ENCODE measurements at places on chromosomes 7 and 10.

DNA sequence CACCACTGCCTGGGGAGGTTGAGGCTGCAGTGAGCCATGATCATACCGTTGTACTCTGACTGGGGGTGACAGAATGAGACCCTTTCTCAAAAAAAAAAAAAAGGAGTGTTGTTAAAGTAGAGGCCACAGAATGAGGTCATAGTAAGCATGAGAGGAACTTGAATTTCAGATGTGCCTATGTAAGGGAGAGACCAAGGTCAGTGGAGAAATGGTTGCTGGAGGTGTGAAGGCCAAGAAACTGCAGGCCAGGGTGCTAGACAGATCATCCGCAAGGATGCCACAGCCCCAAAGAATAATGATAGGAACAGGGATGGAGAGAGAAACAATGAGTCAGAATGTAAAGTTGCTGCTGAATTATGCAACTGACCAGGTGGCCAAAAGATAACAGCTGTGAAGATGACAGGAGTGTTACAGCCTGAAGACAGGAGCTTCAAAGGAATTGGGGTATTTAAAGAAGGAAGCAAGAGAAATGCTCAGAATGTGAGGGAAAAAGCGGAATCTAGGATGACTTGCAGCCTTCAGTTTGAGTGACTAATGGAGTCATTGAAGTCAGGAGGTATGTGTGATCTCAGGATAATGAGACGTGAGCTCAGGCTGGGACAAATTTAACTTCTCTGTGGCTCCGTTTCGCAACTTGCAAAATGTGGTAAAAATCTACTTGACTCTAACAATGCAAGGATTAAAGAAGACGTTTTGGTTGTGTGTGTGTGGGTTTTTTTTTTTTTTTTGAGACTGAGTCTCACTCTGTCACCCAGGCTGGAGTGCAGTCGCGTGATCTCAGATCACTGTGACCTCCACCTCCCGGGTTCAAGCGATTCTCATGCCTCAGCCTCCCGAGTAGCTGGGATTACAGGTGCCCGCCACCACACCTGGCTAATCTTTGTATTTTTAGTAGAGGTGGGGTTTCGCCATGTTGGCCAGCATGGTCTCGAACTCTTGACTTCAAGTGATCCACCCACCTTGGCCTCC is 22.2 kb downstream of the TYW1B start:
- DNase-seq = peak; percentile 72

DNA sequence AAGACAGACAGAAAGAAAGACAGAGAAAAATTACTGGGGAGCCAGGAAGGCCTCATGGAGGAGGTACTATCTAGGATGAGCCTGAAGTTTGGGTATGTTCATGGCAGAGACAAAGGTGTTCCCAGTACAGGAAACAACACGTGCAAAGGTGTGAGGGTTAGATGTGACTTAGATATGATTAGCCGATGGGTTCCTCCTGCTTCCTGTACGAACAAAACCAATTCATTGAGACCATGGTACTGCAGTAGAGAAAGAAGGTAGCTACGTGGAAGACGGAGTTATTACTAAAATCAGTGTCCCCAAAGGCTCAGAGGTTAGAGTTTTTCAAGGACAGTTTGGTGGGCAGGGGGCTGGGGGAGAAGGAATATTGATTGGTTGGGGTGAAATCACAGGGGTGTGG is 55.2 kb upstream of the CHST3 start:
- no peak for DNase-seq

DNA sequence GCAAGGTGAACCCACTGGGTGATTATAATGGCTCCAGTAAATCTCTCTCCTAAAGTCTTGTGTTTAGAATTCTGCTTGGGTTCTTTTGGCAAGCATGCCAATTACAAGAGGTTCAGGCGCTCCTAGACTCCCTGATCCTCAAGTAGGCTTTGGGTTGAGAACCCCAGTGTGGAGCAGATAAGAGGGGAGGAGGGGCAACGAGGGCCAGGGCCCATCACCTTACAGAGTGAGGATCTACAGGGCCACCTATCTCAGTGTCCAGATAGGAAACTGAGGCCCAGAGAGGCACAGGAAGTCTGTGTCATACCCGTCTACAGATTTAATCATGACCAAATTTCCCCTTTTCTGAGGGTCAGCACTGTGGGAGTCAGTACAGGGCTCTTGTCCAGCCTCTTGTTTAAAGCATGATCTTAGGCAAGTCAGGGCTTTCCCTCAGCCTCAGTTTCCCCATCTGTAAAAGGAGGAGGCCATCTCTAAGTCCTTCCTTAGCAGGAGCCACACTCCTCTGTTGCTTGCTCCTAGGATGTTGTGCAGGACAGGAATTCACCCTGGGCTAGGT is 4.4 kb downstream of the TACR2 start:
- DNase-seq = no peak

DNA sequence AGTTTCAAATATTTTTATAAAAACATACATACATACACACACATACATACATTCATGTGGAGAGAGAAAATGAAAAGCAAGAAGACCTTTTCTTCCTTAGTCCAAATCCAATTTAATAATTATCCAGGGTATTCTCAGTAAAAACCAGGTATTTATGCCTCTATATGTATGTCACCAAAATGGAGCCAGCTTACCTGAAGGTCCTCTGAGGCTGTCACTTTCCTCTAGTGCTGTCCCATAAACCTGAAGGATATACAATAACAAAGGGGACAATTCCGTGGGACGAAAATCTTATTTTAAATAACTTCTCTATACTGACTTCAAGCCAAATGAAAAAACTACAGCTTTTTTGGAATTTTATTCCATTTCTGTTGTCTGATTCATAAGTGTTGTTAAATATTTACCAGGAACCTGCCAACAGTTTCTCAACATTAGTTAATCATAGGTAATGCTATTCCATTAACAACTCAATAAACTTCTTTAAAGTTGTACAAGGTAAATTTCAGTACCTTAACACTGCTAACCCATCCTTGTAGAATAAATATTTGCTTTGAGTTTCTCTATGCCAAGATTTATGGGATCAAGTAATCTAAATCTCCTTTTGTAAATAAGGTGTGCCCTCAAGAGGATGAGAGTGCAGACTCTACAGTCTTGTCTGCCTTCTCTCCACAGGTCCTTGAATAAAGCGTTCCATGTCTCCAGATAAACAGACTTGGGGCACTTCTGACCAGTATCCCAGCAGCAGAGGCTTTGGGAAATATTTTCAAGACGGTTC is 260.3 kb downstream of the AHR start:
- DNase-seq = peak; percentile 52

DNA sequence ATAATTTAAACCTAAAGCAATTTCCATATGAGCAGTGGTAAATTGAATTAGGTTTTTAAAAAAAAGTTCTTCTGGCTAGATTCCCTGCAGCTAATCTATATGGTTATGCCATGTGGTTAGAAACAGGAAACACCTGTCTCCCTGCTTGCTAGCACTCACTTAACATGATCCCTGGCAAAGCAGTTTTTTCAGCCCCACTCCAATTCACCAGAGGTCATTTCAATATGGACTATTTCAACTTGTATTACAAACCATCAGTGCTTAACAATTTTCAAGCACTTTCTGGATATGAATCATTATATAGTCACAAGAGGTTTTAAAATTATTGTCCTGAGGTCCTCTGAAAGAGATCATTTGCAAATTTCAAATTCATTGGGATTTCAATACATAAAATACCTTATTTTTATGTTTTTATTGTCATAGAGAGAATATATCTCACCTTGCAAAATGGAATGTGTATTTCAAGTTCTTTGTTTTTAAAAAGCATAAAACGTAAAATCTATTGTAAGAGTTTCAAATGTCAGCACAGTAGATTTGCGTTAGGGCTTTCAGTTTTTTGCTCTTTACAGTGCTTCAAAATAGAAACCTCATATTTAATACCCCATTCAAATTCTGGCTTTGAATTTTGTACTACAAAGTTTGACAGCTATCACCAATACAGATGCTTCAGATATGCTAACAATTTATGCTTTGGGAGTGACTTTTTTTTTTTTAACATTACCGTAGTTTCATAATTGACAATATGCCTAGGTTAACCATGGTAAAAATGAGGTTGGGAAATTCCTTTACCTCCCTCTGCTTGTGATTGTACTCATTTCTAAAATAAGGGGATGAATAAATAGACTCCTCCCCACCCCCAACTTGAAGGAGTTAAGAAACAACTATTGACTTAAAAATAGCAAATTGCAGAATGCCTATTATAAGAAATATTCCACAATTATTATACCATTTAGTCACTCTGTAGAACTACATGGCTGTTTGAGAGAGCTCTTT is 117.5 kb upstream of the HGF start:
- peak; percentile 58 for DNase-seq

DNA sequence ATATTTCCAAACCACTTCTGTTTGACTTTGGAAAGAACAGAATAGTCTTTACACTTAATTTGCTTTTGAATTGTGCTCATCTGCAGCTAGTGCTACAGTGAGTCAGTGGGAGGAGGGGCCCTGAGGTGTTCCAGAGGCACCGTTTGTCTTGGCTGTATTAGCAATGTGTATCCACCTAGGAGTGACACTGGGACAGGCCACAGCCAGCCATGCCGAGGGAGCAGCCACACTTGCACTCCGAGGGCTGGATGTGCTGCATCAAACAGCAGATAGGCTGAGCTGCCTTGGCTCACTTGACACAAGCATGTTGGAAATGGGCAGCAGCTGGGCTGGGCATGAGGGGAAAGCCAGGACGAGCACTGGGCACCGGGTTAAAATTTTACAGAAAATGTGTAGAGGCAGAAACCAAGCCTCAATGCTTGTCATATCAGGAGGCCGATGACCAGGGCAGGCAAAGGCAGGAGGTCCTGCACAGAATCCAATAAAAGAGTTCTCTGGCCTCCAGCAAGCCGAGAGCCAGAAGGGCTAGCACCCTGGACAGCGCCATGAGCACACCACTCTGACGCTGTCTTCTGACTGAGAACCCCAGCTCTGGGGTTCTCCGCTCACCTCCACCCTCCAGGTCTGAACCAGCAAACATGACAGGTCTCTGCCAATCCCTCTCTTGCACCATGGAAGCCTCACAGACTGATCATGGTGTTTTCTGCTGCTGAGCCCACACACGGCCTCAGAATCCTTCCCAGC is 163.3 kb downstream of the GRID1 start:
- peak; percentile 1 for DNase-seq

DNA sequence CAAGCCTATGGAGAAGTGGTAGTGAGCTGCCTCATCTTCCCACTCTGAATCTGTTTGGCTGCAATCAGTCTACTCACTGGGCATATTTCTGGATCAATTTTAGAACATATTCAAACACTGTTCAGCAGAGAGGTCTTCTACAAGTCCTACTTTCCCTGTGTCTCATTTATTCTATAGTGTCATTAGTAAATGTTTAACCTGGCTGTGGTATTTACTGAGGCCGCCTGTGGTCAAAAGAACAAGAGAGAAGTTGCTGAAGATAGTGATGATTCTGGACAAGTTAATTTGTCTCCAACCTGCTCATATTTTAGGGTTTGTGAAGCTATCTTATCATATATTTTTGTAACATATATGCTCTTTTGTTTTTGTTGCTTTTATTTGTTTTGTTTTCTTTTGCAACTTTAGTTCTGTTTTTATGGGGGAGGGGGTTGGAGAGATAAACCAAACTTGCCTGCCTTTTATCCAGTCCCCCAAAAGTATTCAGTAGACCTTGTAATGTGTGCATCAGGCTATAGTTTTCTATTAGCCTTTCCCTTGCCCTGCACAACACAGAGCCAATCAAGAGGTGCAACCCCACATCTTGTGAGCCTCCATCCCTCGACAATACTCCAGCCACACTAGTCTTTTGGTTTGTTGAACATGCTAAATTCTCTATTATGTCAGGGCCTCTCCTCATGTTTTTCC is 362.8 kb upstream of the MBL2 start:
- no peak for DNase-seq

GRCh38 chr10:68559841-68560185 is 324 bp upstream of the TET1 start:
- peak; percentile 85 for DNase-seq

DNA sequence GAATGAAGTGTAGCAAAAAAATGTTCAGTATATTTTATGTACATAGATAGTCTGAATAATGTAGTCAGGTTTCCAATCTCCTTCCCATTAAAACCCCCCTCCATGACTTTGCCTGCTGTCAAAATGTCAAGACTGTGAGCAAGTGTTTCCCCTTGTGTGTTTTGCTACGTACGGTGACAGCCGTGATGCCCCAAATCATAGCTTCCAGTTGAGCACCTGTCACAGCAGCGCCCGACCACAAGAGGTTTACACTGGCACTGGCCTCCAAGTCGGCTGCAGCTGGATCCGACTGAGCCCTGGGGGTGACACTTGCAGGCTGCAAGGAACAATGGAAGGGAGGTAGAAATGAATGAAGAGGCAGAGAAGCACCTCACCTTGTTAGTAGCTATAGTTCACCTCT is 62.3 kb downstream of the LAMB4 start:
- no peak for DNase-seq

DNA sequence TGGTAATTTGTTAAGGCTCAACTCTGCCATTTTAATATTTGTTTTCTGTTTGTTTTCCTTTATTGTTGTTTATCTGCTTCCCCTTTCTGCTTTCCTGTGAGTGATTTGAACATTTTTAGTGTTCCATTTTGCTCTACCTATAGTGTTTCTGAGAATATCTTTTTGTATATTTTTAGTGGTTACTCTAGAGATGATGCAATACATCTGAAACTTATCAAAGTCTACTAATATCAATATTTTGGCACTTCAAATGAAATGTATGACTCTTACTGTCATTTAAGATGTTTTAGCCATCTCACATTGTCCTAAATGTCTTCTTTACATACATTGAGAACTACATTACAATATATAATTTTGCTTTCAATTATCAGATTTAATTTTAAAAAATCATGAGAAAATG is 98.9 kb downstream of the PLXDC2 start:
- no peak for DNase-seq

- no peak for DNase-seq
These were observed 60.4 kb downstream of the PTN start for GRCh38 chr7:137283153-137283552.

DNA sequence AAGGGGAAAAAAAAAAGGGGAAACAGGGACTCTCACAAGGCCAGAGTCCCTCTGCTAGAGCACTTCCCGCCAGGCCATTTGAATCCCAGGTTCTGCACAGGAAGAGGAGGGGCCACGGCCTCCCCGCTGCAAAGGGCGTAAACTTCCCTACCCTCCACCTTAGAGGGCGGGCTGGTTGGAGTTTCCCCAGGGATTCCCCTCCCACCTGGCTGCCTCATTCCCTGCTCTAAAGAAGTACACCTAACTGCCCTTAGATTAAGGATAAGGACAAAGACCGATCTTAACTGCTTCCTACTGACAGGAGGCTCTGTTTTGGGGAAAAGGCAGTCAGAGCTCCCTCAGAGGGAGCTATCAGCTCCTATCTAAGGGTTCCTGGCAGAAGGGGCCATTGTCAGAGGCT is 102.0 kb upstream of the ARMC3 start:
- DNase-seq = no peak
